Activated CD4-positive, alpha-beta memory T cell treated with anti-CD3 and anti-CD28 coated beads, Interleukin-2, amount 10 ng/mL, durations not matched to agents 7 days and 5 days (primary cell): ENCODE measurements at places on chromosomes 6 and 20. TPM values are rescaled to one million over a fixed set of nuclear protein-coding genes. Genes with fewer than 3 reads are reported as not detected.
A peak's percentile ranks its signal among the peaks of the same experiment; 100 is the strongest.

GRCh38 chr6:103707596-103708325 is 1152.0 kb downstream of the HACE1 start:
- no peak for DNase-seq

DNA sequence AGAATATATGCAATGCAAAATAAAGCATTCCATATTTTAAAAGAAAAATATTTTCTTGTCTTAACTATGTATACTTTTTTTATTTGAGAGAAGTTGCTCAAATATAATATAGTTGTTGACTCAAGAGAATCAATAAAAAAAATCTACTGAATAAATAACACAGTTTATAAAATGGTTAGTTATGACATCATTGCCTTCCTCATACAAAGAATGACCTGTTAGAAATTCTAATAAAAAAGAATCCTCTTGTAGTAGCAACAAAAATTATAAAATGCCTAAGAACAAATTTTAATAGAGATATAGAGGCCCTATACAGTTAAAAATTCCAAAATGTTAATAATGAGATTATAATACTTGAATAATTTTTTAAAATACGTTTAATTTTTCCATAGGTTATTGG is 96.5 kb upstream of the AHI1 start:
- no peak for DNase-seq

Gene DIDO1
- 66.2 TPM for total RNA-seq

- DNase-seq: no peak
Observed at GRCh38 chr20:25275813-25276532, 28.1 kb downstream of the PYGB start.

- DNase-seq: no peak
Observed at GRCh38 chr6:166588691-166589336, 2.3 kb upstream of the RAMACL start.

Gene DEF6
- 215 TPM for total RNA-seq

DNA sequence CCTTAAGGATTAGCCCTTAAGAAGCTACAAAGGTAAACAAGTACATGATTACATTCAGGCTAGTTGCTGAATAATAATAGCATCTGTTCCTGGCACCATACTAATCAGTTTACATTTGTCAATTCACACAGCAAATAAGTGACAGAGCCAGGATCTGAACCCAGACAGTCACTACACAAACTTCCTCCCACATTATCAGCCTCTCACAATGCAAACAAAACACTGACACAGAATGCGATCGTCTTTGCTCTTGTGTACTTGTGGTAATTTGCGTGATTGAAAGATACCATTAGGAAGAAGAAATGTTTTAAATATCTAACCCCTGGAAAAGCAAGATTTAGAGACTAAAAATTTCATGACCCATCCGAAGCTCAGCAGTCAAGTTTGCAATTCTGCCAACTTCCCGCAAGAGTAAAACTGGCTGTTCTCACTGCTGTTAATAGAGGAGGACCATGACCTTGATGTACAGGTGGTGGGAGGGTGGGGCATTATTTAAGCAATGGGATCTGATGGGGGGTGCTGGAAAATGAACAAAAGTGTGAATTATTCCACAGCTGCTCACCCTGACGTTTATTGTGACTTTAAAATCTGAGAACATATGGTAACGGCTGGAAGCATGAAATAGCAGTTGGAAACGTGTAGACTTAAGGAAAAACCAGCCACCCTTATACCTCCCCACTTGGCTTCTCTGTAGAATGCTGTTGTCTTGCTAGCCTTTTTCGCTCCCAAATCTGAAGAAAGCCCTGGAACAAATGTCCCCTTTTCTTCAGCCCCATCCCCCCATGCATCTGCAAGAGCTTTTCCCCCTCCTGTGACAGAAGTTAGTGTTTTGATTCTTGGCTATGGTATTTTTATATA is 95.3 kb upstream of the ARMC2 start:
- DNase-seq: no peak

DNA sequence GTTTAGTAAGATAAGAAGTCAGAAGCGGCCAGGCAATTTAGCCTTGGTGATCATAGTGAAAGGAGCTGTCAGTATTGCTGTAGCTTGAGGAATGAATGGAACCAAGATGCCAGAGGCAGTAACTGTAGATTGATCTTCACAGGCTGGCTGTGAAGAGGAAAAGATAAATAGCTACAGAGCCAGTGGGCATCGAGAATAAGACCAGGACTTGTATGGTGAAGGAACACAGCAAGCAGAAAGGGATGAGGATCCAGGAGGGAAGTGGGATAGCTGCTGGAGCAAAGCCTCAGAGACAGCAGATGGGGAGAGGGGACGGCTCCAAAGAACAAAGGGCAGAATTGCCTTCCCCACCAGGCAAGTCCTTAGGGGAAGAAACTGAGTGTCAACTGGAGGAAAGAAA is 294.4 kb upstream of the PLN start:
- DNase-seq: no peak

DNA sequence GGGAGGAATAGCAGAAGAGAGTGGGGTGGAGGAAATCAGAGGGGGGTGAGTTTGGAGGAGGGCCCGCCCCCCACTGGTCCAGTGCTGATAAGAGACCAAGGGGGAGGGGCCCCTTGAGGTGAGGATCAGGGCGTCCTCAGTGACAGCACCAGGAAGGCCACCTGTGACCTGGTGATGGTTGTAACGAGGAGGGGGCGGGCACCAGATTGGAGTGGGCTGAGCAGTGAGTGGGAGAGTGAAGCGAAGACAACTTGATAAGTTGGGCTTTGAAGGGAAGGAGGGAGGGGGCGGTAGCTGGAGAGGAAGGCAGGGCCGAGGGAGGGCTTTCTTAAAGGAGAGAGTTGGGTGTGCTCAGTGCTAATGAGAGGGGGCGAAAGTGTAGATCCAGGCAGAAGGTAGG is 30.7 kb downstream of the CDH22 start:
- DNase-seq: no peak

DNA sequence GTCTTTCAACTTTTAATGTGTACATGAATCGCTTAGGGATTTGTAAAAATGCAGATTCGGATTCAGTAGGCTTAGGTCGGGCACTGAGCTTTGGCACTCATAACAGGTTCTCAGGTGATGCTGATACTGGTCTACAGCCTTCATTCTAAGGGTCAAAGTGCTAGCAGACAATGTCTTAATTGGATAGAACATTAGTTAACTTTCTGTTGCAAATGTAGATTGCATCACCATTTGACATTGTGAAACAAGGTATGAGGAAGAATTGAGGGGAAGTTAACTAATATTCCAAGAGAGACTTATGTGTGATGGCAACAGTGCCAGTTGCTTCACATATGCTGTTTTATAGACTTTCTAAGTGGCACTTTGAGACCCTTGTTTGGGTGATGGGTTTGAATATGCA is 86.9 kb downstream of the MLIP start:
- no peak for DNase-seq

DNA sequence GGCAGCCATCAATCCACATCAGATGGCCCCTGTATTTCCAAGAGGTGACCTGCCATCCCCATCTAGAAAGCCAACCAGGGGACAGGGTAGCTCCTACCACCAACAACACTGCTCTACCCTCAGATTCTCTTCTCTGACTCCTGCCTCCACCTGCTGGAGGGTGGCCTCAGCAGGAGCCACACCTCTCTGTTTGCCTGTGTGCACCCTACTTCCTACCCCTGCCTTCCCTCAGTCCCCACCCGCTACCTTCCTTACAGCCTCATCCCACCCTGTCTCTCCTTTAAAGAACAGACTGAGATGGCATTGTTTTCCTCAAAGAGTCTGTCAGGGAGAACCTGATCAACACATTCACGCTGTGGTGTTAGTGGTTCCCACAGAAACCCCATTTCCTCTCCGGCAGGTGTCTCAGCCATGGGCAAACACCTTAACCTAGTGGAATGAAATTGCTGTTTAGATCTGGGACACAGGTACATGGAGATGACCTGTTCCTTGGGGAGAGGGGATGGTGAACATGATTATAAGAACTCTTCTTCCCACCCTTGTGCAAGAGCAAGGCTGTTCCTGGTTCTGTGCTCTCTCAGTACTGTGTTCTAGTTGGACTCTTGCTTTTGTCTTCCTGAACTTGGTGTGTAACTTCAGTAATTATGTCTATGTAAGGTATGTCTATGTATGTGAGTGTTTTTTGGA is 1.8 kb downstream of the ENTPD6 start:
- DNase-seq: no peak

Gene OR2H1
- not detected for total RNA-seq

Gene HEY2
- not detected for total RNA-seq

DNA sequence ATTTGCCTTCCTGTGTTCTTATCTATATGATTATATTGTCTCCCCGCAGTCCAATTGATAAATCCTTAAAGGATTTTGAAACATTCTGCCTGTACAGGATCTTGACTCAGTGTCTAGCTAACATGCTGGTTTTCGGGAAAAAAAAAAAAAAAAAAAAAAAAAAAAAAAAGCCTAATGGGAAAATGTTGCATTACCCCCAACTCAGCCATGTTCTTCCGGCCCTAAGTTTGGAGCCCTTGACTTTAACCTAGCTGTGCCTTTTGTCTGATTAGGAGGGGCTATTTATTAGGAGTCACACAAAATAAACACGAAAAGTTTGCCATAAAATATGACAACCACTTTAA is 244.4 kb upstream of the TCF21 start:
- DNase-seq: no peak

Gene SYCP2L
- total RNA-seq: not detected

- DNase-seq: no peak
Observed at GRCh38 chr6:109292420-109292819, 89.8 kb downstream of the CD164 start.

Gene BHLHE23
- not detected for total RNA-seq

DNA sequence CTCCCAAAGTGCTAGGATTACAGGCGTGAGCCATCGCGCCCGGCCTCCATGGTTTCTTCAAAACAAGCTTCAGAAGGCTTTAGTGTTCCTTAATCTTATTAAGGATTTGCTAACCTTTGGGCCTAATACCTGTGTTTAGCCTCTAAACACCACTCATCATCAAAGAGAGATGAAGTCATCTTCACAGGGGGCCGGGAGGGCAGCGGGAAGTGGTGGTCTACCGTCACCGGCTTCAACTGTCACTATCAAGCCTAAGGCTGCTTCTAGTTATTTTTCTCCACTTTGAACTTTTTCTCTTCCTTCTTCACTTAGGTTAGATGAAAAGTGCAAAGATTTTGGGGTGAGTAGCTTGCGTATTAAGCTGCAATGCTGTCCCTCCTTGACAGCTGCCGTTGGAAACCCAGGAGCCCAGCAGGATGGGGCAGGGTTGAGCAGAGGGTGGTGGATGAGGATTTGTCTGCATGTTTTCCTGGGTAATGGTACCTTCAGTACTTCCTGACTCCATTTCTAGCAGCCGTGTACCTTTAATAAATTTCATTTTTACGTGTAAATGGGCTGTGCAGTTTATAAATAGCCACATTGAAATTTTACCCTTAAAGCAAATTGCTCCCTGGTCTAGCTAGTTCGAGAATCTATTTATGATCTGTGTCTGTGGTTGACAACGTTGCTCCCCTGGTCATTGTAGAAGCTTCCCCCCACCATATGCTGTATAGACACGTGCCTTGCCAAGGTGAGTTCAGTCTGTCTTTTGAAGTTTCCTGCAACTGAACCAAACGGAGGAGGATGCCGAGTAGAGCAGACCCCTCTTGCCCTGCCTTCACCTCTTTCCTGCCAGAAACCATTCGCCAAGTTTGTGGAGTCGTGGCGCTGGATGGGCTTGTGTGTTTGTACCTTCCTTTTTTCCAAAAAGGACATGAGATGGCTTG is 64.8 kb downstream of the SYNJ2 start:
- no peak for DNase-seq

GRCh38 chr20:2688041-2688591 is 4.5 kb upstream of the EBF4 start:
- DNase-seq: peak; percentile 88

- no peak for DNase-seq
Observed at GRCh38 chr20:58003525-58003924, 224.9 kb downstream of the ANKRD60 start.

GRCh38 chr20:9632991-9633390 is 118.6 kb downstream of the LAMP5 start:
- no peak for DNase-seq

GRCh38 chr6:117496383-117496990 is 14.0 kb downstream of the DCBLD1 start:
- no peak for DNase-seq
